Sciatic nerve (tissue), 2 donors: ENCODE measurements at places on chromosomes 7 and 10.

DNA sequence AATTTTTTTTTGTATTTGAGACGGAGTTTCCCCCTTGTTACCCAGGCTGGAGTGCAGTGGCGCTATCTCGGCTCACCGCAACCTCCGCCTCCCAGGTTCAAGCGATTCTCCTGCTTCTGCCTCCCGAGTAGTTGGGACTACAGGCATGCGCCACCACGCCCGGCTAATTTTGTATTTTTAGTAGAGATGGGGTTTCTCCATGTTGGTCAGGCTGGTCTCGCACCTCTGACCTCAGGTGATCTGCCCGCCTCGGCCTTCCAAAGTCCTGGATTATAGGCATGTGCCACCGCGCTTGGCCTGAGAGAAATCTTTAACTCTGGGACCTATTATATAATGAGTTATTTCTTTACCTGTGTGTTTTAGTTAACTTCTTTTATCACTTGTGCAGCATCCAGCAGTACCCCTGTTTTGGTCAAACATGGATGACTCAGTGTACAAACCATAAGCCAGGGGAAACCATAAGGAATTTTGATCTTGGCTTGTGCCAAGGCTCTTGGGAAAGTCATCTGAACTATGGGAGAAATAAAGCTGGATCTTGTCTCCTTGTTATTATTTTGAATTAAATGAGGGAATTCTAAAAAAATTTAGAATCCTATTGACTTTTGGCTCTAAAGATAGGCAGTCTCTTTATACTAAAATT, 23.6 kb upstream of the ZRANB1 start:
- DNase-seq = no peak

- DNase-seq = no peak
Measured at GRCh38 chr7:14009453-14010418, 20.3 kb upstream of the ETV1 start.

- no peak for DNase-seq
Measured at GRCh38 chr10:69574571-69574978, 1.4 kb upstream of the NEUROG3 start.

DNA sequence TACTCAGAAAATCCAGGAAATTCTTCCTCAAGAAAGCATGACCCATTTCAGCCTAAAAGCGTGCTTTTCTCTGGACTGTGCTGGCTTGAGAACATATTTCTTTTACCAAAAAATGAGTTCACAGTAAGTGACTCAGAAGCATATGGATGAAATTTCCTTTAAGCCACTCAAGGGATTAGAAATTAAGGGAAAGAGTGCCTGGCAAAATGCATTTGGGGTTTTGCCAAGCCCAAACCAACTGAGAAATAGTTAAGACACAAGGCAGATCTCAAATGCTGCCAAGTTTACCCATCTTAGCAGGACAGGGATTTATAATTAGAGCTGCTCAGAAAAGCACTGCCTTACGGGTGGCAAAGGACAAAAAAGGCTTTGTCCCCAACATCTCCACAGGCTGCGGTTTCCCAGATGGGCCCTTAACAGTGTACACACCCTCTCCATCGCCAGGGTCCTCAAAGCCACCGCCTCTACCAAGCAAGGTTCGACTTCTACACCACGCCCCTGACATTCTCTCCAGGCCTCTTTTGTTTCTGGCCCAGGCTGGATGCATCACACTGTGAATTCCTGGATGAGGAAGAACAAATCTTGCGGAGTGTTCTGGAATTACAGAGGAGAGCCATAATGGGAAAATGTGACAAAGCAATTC, 30.1 kb upstream of the CDHR3 start:
- peak; percentile 63 for DNase-seq

GRCh38 chr7:28953633-28954032, 4.5 kb downstream of the TRIL start:
- DNase-seq = no peak

DNA sequence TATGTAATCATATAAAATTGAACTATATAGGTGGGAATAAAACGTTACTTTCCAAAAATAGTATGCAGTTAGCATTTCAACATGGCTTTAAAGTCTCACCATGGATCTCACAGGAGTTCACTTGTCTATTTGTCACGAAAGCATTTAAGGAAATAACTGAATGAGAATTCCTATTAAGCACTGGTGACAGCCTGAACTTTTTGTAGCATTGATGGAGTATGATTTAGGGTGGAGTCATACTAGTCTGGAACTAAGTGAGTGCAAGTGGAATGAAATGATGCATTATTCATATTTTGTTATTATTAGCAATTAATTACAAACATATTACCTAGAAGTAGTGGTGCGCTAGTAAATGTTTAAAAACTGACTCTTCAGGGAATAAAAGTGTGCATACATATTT, 26.0 kb upstream of the HIBADH start:
- DNase-seq = no peak

DNA sequence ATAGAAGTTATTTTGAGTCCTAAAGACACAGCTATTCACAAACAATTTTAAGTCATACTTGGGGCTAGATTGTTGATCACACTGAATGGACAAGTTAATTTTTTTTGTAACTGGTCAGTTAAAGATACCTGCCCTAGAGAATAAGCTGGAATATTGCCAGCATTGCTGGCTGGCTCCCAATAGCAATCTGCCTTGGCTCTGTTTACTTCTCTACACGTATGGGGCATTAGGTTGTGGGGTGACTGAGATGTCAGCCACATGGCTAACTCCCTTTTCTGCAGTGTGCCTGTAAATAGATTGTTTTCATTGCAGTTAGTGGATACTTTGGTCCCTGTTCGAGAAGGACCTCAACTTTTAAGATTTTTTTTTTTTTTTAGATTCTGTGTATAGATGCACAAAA, 128.2 kb downstream of the SEMA3E start:
- DNase-seq = no peak

GRCh38 chr7:1210321-1210978, 22.2 kb upstream of the UNCX start:
- no peak for DNase-seq

DNA sequence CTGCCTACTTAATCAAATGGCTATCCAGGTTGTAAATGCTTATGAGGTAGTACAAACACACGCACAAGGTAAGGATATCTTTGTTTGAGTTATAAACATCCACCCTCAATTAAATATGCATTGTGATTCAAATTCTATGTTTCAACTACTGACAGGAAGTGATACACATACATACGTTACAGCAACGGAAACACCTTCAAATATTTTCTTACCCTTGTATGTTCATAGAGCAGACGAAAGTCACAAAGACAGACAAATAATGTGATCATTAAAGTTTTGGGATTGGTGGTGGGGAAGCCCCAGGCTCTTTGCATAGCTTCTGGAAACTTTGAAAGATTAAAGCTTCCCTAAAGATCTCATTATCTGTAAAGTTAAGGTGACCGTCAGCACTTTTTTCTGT, 521.0 kb downstream of the PARD3 start:
- DNase-seq = no peak

GRCh38 chr10:99937630-99938029, 72.1 kb downstream of the DNMBP start:
- no peak for DNase-seq

GRCh38 chr10:103845972-103846371, 9.4 kb downstream of the SH3PXD2A start:
- DNase-seq = no peak

DNA sequence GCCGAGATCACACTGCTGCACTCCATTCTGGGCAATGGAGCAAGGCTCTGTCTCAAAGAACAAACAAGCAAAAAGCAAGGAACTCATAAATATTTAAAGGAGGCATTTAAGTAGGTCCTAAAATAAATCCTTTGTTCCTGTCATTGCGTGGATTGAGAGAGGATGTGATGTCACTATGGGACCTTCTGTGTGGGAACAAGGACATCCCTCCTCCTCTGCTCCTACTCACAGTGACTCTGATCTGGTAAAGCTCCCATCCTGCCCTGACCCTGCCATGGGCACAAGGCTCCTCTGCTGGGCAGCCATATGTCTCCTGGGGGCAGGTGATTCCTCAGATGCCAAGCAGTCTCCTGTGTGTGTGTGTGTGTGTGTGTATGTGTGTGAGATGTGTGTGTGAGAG, 74.1 kb upstream of the PRSS58 start:
- DNase-seq = no peak

- no peak for DNase-seq
Measured at GRCh38 chr7:116812860-116813259, 49.5 kb upstream of the CAPZA2 start.

DNA sequence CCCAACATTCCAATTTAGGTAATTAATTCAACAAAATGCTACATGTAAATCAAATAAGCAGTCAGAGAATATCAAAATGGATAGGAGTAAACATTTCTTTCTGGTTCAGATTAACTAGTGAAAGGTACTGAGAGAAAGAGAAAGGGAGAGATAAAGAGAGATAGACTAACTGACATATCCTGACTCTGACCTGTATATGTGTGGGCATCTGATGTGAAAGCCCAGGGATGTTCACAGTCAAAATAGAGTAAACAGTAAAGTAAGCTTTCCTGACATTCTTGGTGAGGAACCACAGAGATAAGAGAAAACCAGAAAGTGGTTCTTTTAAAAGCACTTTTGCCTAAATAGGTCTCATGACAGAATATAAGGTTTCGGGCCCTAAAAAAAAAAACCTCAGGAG, 37.5 kb upstream of the ANK3 start:
- DNase-seq = no peak

DNA sequence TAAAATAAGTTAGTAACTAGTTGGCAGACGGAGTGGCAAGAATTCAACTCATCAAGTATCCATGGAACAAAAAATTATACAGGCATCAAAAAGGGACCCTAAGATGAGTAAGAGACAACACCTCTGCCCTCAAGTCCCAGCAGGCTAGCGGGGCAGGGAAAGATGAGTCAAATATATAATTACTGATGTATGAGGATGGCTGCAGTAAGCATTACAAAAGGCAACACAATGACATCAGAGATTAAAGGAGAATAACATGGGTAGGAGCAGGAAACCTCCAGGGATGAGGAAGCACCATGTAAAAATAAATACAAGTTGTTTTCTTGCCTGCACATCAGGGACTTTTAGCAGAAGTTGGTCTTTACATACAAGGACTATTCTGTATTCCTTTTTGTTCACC, 49.4 kb downstream of the SCRN1 start:
- DNase-seq = no peak

DNA sequence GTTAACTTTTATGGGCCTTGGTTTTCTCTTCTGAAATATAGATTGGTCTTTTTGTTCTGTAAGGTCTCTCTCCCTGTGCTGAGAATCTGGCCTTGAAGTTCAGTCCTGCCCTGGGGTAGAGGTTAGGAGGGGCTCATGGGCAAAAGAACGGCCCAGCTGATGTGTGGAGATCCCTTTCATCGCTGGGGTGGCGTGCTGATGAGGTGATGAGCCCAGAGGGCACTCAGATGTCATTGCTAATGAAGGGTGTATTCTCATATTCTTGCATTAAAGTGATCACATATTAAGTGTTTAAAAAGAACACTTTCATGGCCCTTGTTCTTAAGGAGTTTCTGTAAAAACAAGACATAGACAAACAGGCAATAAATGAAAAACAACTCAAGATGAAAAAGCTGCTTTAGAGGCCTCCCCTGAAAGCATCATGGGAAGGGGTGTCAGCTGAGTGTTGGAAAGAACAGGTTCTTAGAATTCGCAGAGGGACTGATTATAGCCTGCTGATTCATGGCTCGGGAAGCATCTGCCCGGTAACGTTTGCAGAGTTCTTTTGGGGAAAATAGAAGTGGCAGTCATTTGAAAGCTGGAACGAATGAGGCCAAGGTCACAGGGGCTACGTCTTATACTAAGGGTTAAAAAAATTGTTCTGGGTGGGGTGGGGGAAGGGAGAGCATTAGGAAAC, 72.5 kb upstream of the GPR158 start:
- DNase-seq = no peak

DNA sequence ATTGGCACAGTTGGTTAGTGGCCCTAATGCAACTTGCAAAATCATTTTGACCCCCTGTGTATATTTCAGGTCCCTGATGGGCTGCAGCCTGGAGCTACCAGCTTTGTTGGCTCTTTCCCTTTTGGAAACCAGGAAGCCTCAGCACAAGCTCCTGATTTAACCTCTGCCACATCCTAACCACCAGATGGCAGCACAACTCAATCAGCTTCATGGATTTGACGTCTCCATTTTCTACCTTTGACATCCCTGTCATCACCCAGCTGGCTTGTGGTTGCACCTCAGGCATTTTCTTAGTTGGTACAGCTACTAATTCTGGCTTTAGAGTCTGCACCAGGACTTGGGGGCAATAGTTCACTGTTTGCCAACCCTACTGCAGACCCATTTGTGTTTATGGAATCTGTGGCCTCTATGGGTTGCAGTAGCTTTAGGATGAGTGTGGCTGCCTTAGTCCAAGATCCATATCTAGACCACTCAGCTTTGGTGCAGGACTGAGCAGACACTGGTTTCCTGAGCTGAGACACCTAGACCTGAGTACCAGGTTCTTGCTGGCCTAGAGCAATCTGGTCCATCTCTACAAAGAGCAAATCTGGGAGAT, 456.2 kb downstream of the REEP3 start:
- DNase-seq = no peak

- no peak for DNase-seq
Measured at GRCh38 chr10:10208196-10208595, 809.5 kb upstream of the CELF2 start.

GRCh38 chr7:33190688-33191304, 61.4 kb downstream of the BBS9 start:
- no peak for DNase-seq

- DNase-seq = no peak
Measured at GRCh38 chr10:13231190-13231589, 3.0 kb downstream of the UCMA start.

GRCh38 chr7:44259547-44260457, 59.0 kb downstream of the YKT6 start:
- DNase-seq = no peak

DNA sequence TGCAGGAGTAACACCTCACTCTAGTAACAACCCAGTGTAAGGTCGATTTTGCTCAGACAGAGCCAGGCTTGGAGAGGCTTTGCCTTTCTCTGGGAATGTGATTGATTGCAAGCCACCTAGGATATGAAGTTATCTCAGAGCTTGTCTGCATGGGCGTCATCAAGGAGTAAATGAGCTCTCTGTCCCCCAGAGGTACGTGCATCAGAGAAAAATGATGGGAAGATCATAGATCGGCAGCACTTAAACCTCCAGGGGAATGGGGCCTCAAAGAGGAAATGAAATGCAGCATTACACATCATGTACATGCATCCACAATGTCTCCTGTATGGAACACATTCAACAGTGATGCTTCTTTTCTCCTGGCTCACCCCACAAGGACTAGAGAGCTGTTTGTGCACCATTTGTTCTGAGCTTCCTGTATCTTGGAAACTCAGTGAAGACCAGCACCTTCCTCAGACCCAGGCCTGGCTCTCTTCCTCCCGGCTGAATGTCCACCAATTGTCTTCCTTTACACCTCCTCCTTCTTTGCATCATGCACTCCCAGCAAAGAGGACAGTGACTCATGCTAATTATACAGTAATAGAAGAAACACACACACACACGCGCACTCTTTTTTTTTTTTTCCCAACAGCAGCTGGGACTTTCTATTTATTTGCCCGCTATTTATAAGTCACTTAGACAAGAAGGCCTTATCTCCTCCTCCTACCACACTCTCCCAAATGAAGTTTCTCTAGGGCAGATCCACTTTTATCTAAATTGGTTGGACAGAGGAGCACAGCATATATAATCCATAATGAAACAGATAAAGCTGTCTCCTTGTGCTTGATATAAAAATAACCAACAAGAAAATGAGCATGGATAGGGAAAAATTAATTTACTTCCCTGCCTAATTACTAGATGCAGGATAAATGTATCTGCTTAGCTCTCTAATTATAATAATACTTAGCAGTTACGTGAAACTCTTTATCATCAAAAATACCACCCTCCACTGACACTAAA, 990.7 kb downstream of the CCSER2 start:
- no peak for DNase-seq

- DNase-seq = no peak
Measured at GRCh38 chr10:30970760-30971460, 60.8 kb downstream of the ZNF438 start.

- DNase-seq = no peak
Measured at GRCh38 chr10:71457908-71458307, 61.2 kb downstream of the CDH23 start.
